ENCODE measurements at places on chromosomes 11 and 22. TPM values are rescaled to one million over a fixed set of nuclear protein-coding genes. Genes with fewer than 3 reads are reported as not detected.

DNA sequence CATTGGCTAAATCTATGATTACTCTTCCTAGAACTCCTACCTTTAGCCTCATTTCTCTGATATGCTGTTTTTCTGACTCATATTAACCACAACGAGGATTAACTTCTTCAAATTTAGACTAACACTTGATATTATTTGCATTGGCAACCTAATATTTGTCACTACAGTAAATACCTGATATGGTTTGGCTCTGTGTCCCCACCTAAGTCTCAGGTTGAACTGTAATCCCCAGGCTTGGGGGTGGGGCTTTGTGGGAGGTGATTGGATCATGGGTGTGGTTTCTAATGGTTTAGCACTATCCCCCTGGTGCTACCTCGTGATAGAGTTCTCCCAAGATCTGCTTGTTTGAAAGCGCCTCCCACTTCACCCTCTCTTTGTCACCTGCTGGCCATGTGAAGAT is 17.1 kb upstream of the MED17 start:
- no peak for DNase-seq

GRCh38 chr11:114291842-114292680 is 4.1 kb upstream of the NNMT start:
- no peak for DNase-seq

Gene CARD18
- not detected for total RNA-seq

DNA sequence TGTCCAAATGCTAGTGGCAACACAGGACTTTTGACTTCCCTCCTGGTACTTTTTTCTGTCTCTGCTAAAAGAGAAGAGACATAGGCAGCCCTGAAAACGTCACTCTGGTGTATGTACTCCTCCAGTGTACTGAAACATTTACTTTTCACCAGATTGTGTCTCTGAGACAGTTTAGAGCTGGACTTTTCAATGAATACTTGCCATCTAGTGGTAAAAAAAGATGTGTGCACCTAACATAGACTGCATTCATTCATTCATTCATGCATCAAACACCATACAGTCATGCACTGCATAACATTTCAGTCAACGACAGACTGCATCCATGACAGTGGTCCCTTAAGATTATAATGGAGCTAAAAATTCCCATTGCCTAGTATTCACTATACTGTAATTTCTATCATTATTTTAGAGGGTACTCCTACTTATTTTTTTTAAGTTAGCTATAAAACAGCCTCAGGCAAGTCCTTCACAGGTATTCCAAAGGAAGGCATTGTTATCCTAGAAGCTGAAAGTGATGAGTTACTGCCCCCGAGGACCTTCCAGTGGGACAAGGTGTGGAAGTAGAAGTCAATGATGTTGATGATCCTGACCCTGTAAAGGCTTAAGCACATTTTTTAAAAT is 186.2 kb downstream of the SPON1 start:
- no peak for DNase-seq

DNA sequence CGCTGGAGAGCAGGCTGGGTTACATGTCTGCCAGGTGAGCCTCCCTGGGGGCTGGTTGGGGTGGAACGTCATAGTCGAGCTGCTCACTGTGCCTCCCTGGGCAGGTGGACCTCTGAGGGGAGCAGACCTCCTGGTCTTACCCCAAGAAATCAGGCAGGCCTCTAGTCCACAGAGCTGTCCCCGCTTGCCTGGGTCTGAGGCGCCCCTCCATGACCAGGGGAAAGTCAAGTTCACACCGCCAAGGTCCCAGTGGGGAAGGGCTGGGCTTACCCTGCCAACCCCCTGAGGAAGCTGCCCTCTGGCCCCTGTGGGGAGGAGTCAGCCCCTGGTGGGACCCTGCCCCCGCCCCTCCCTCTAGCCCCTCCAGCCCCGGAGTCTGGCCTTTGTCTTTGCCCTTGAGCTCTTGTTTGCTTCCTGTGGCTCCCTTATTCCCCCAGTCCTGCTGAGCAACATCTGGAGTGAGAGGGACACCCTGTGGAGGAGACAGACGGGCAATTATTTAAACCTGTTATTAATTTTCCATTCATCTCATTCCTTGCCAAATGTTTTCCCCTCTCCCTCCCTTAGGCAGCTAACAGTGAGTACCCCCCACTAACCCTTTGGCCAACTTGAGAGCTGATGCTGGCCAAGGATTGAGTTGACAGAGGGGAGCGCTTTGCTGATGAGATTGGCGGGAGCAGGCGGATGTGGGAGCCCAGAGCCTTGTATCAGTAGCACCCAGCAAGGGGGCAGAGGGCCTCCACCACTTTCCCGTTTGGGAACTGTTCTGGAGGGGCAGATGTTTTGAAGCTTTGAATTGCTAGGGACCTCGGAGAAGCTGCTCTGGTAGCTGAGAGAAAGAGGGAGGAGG is 83.4 kb downstream of the CEP164 start:
- DNase-seq = peak; percentile 54

Gene SCGB1D2
- total RNA-seq = not detected

DNA sequence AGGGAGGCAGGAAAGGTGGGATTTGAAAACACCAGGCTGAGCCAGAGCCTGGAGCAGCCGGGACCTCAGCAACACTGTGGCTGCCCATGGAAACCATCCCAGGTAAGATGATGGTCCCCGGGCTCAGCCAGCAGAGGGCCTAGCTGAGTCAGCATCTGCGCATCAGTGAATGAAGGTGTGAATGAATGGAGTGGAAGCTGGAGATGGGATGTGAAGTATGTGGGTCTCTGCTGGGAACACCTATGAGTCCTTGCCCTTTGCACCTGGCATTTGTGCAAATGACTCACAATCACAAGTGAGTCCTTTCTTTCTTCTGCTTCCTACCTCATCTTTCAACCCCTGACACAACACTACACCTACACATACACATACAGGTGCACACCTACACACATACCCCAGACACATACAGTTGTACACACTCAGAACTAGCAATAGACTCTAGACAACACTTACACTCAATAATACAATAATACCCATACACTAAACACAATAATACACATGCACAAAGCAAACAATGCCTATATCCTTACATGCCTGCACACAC is 62.8 kb upstream of the PRDM11 start:
- DNase-seq = no peak

Gene KCNC1
- not detected for total RNA-seq

Gene RFPL3
- total RNA-seq = not detected

DNA sequence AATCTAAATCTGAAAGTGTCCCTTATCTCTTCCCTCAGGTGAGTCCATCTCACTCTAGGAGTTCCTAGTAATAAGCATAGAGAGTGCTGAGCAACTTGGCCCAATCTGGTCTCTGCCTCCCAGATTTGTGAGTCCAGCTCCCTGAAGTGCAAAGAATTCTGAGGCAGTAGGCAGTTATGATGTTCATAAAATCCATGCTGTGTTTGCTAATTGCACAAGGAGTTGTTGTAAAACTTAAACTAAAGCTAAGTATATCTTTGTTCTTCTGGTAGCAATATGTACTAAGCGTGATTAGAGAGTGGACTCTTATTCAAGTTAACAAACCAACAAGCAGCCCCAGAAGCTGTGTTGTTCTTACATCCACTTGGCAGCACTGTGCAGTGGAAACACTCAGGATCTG is 7.6 kb upstream of the PTH start:
- no peak for DNase-seq

DNA sequence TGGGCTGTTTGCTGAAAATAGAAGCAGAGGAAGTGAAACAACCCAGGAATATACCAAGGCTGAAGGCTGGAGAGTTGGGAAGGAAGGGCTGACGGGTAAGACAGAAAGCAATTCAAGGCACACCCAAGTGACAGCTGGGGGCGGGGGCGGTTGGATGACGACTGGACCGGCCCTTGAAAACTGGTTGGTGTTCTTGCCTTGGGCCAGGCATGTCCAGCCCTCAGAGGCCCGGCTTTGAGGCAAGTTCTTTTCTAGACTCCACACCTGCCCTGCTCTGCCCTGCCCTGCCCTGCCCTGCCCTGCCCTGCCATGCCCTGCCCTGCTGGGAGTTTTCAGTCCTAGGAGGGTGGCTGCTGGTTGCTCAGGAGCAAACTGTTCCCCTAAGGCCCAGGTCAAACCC is 34.2 kb upstream of the CACNG2 start:
- DNase-seq = peak; percentile 84

Gene CDC42BPG
- 0.37 TPM for total RNA-seq

GRCh38 chr11:70575396-70576060 is 177.2 kb downstream of the CTTN start:
- peak; percentile 60 for DNase-seq

Gene LMO2
- 32.9 TPM for total RNA-seq

- peak; percentile 93 for DNase-seq
Observed at GRCh38 chr11:118907051-118908042, 18.4 kb downstream of the BCL9L start.

DNA sequence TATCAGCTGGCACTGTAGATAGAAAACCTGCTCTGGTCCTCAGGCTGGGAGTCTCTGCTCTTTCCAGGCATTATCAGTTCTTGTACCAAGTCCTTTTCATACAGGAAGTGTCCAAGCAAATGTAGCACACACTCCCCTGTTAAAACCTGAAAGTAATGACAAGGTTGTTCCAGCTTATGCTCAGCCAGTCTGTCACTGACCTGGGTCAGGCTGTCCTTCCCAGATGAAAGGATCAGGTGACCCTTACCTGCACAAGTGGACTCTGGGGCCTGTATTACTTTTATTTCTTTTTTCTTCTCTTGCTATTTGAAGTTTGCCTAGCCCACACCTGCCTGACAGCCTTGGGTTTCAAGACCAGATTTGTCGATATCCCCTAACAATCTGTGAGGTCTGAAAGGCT is 156.3 kb upstream of the SESN3 start:
- DNase-seq = no peak

- DNase-seq = peak; percentile 95
Observed at GRCh38 chr22:36331306-36331911, 56.4 kb downstream of the MYH9 start.

Gene IFITM1
- total RNA-seq = 205 TPM

- DNase-seq = no peak
Observed at GRCh38 chr11:134252346-134253187, 585 bp downstream of the THYN1 start.
